NCI-H187 (cell line): ENCODE measurements at places on chromosomes 6 and 20.

GRCh38 chr6:156866220-156867015, 89.2 kb downstream of the ARID1B start:
- no peak for DNase-seq

DNA sequence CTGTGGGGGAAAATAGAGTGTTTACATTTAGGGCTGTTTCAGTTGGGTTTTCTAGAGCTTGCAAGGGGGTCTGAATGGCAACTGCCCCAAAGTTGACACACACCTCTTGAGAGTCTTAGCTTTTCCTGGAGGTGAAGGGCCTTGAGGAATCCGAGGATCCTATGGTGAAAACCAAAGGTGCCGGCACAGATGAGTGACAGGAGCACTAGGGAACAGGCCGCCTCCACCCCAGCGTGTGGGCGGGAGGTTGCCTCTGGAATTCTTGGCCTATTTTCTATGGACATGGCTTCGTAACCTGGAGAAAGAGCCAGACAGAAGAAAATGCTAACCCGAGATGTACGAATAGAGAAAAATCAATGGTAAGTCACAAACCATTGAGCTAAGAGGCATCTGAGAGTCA, 283.2 kb upstream of the FOXQ1 start:
- no peak for DNase-seq

DNA sequence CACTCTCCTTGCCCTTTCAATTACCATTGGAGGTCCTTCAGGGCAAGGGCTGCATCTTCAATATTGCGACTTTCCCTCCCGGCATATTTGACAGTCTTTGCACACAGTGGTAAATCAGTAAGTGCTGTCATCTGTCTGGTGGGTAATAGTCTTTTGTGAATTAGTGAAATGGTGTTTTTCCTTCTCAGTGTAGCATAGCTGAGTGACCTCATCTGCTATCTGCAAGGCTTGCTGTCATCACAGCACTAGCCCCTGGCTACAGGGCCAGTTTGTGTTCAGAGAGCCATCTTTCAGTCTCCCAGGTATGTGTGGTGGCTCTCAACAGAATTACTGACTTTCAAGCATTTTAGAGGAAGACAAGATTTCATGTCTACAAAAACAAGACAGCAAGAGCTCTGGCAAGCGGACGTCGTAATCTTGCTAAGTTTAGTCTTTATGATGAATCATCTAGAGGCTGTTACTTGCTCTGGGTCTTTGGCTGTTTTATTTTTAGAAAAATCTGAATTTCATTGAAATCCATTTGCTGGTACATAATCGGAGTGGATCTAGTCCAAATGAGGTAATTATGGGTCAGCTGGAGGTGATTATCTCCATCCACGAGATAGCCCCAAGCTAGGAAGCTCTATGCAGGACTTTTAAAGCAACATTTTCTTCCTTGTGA, 528.9 kb downstream of the EPM2A start:
- DNase-seq = no peak

DNA sequence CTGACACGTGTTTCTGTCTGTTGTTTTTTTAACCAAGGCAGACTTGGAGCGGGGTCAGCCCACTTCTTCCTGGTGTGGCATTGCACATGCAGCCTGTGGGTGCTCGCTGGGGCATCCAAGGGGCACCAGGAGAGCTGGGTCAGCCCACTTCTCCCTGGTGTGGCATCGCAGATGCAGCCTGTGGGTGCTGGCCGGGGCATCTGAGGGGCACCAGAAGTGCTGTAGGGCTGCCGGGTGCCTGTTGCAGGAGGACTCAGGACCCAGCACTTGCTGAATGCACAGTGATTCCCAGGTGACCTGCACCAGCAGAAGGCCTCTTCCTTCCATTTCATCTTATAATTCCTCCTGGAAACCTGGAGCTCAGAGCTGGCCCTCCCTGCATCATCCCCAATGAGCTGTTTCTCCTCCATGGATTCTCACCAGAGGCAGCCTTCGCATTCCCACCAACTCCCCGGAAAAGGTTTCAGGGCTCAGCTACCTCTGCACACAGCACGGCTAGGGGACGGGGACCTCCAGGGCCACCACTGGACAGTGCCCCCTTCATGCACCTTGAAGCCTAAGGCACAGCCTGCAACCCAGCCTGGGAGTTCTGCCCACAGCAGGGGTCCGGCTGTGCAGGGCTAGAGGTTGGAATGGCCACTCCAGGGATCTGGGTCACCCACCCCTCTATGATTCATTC, 218.8 kb downstream of the TAF4 start:
- DNase-seq = no peak
